ENCODE measurements at places on chromosomes 11 and 22. TPM values are rescaled to one million over a fixed set of nuclear protein-coding genes. Genes with fewer than 3 reads are reported as not detected.

The CRACR2B gene
- total RNA-seq, result 1.2 TPM

The EFCAB6 gene
- total RNA-seq, result 1.5 TPM

The HTR3B gene
- not detected for total RNA-seq

The SEPTIN5 gene
- total RNA-seq, result 14.8 TPM

The LINC01488 gene
- total RNA-seq, result not detected

The RAB38 gene
- total RNA-seq, result 2.9 TPM

The EHF gene
- 16.0 TPM for total RNA-seq

The UPK3A gene
- total RNA-seq, result not detected

The OR52I1 gene
- total RNA-seq, result not detected

The OR4D5 gene
- not detected for total RNA-seq

The MRGPRX3 gene
- total RNA-seq, result not detected

The MISFA gene
- total RNA-seq, result not detected

The P2RY2 gene
- 0.30 TPM for total RNA-seq

The KCNJ11 gene
- total RNA-seq, result not detected

The TRIM49 gene
- total RNA-seq, result not detected

The RFPL3 gene
- not detected for total RNA-seq

The GGTLC2 gene
- not detected for total RNA-seq

The APOL5 gene
- total RNA-seq, result not detected

The TMEM191C gene
- total RNA-seq, result 0.30 TPM

The RCE1 gene
- total RNA-seq, result 13.5 TPM

The CABP4 gene
- total RNA-seq, result not detected

The SCGB1A1 gene
- total RNA-seq, result not detected

The RIMBP3C gene
- 0.59 TPM for total RNA-seq

The DKK3 gene
- total RNA-seq, result 328 TPM

The TMPRSS5 gene
- total RNA-seq, result 0.09 TPM

The CNTF gene
- total RNA-seq, result 3.1 TPM

The SHANK2 gene
- total RNA-seq, result 3.7 TPM

The OR5AN1 gene
- total RNA-seq, result not detected

The ZNF70 gene
- 6.7 TPM for total RNA-seq

The RTL10 gene
- total RNA-seq, result 15.8 TPM

The CLMP gene
- 111 TPM for total RNA-seq

The SLN gene
- total RNA-seq, result not detected

The ZBTB16 gene
- total RNA-seq, result not detected

The STIM1 gene
- 35.6 TPM for total RNA-seq

The KBTBD3 gene
- 1.3 TPM for total RNA-seq

The ASCL2 gene
- not detected for total RNA-seq

The MGAT3 gene
- total RNA-seq, result under 0.01 TPM

The NXPE2 gene
- total RNA-seq, result 0.09 TPM

The RTN3 gene
- total RNA-seq, result 55.5 TPM

The NDUFV1 gene
- 147 TPM for total RNA-seq

The TYR gene
- total RNA-seq, result not detected

The TRIM48 gene
- not detected for total RNA-seq

The SGSM1 gene
- not detected for total RNA-seq

The DLG2 gene
- total RNA-seq, result 2.1 TPM

The POU2AF2 gene
- not detected for total RNA-seq

The C11orf42 gene
- not detected for total RNA-seq

The OR51E1 gene
- total RNA-seq, result under 0.01 TPM

The TREH gene
- total RNA-seq, result not detected

The CSKMT gene
- 3.5 TPM for total RNA-seq

Data from smooth muscle cell of the umbilical artery (primary cell).